Kidney (tissue), 22 donors: ENCODE measurements at places on chromosomes 3 and 15.

GRCh38 chr3:52061121-52061910, 4.9 kb upstream of the DUSP7 start:
- DNase-seq, result no peak
- no peaks in the 10 kb centered on the region for H3K36me3 ChIP-seq
- H3K27me3 ChIP-seq, result no peaks in the 10 kb centered on the region
- no peak overlapping the region for H3K4me3 ChIP-seq
- no peak overlapping the region for H3K27ac ChIP-seq

DNA sequence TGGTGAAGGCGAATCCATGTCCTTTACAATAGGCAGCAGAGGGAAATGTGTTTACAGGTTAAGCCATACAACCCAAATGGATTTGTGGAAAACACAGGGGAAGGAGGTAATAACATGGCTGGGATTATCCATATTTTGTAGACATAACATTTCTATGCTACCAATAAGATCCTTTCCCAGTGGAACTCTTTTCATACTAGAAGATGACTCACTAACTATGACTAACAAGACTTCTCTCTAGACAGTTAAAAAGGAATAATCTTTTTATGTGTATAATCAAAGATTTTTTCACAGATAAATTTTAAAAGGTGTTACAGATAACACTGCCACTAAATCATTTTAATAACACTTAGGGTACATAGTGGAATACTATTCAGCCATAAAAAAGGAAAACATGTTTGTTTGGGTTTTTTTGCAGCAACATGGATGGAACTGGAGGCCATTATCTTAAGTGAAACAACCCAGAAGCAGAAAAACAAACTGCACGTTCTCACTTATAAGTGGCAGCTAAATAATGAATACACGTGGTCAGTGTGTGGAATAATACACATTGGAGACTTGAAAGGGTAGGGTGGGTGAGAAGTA, 39.6 kb downstream of the VPS13C start:
- DNase-seq, result no peak
- H3K36me3 ChIP-seq, result peaks cover 3% of the 10 kb centered on the region
- no peaks in the 10 kb centered on the region for H3K27me3 ChIP-seq
- H3K4me1 ChIP-seq, result no peaks in the 10 kb centered on the region
- H3K4me3 ChIP-seq, result no peak overlapping the region

DNA sequence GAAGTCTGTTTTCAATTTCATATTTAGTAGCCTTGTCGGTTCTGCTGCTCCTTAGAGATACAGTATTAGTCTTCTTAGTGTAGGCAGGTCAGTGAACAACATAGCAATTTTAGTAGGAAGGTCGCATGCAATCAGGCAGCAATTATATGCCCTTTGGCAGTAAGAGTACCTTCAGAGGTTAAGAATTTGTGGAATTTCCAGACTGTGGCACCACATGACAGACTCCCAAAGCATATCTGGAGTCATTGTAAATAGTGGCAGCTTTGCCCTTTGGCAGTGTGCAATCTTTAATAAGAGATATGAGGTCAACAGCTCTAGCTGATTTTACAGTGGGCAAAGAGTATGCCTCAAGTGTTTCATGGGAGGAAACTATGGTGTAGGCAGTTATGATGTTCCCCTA, 1532.5 kb upstream of the CADM2 start:
- no peak for DNase-seq
- H3K27me3 ChIP-seq, result no peaks in the 10 kb centered on the region
- H3K4me3 ChIP-seq, result no peak overlapping the region
- H3K4me1 ChIP-seq, result no peaks in the 10 kb centered on the region
- no peaks in the 10 kb centered on the region for H3K36me3 ChIP-seq
- no peak overlapping the region for H3K27ac ChIP-seq

GRCh38 chr3:3589715-3590130, 209.5 kb upstream of the LRRN1 start:
- no peak overlapping the region for H3K4me3 ChIP-seq
- no peaks in the 10 kb centered on the region for H3K27me3 ChIP-seq
- H3K4me1 ChIP-seq, result no peaks in the 10 kb centered on the region
- no peak overlapping the region for H3K27ac ChIP-seq

- H3K27me3 ChIP-seq, result no peaks in the 10 kb centered on the region
- H3K4me3 ChIP-seq, result no peak overlapping the region
- no peak for DNase-seq
- H3K36me3 ChIP-seq, result no peaks in the 10 kb centered on the region
- no peaks in the 10 kb centered on the region for H3K4me1 ChIP-seq
Observed at GRCh38 chr15:39054128-39054732, 489.6 kb upstream of the RASGRP1 start.

GRCh38 chr3:156330415-156330814, 210.0 kb downstream of the KCNAB1 start:
- H3K4me1 ChIP-seq, result no peaks in the 10 kb centered on the region
- H3K27ac ChIP-seq, result no peak overlapping the region
- no peaks in the 10 kb centered on the region for H3K36me3 ChIP-seq

GRCh38 chr3:56720849-56721248, 37.8 kb upstream of the TASOR start:
- no peak overlapping the region for H3K4me3 ChIP-seq
- H3K4me1 ChIP-seq, result no peaks in the 10 kb centered on the region
- no peak for DNase-seq
- H3K27ac ChIP-seq, result no peak overlapping the region

GRCh38 chr3:126356373-126357264, 589 bp downstream of the KLF15 start:
- peaks cover 17% of the 10 kb centered on the region for H3K4me1 ChIP-seq

- no peak for DNase-seq
Observed at GRCh38 chr3:16350597-16351318, 85.7 kb downstream of the OXNAD1 start.

- H3K4me1 ChIP-seq, result peaks cover 11% of the 10 kb centered on the region
- no peaks in the 10 kb centered on the region for H3K27me3 ChIP-seq
- no peak overlapping the region for H3K4me3 ChIP-seq
- DNase-seq, result no peak
- H3K36me3 ChIP-seq, result peaks cover 18% of the 10 kb centered on the region
- H3K27ac ChIP-seq, result no peak overlapping the region
Observed at GRCh38 chr15:30928076-30928475, 24.4 kb downstream of the FAN1 start.

GRCh38 chr3:17831366-17831765, 88.9 kb upstream of the TBC1D5 start:
- no peak for DNase-seq
- H3K4me3 ChIP-seq, result no peak overlapping the region
- H3K27me3 ChIP-seq, result no peaks in the 10 kb centered on the region
- H3K36me3 ChIP-seq, result no peaks in the 10 kb centered on the region
- H3K4me1 ChIP-seq, result no peaks in the 10 kb centered on the region
- no peak overlapping the region for H3K27ac ChIP-seq

- DNase-seq, result no peak
- no peaks in the 10 kb centered on the region for H3K27me3 ChIP-seq
- no peak overlapping the region for H3K4me3 ChIP-seq
- H3K36me3 ChIP-seq, result no peaks in the 10 kb centered on the region
Observed at GRCh38 chr3:193520738-193521137, 34.0 kb downstream of the ATP13A4 start.

DNA sequence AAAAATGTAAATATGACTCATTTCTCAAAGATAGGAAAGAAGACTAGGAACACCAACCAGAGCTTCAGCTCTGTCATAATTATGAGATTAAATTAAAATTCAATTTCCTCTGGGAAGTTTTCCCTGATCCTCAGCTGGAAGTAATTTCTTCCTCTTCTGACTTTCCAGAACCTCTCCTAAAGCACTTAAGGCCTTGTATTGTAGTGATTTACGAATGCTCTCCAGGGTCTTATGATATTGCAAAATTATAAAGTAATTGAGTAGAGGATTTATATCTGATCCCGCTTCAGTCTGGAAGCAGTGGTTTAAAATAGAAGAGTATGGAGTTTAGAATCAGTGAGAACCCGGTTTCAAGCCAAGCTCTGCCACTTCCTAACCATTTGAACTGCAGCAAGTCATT, 279.8 kb downstream of the ZPLD1 start:
- H3K36me3 ChIP-seq, result no peaks in the 10 kb centered on the region
- no peak for DNase-seq
- H3K27ac ChIP-seq, result no peak overlapping the region
- no peaks in the 10 kb centered on the region for H3K27me3 ChIP-seq

DNA sequence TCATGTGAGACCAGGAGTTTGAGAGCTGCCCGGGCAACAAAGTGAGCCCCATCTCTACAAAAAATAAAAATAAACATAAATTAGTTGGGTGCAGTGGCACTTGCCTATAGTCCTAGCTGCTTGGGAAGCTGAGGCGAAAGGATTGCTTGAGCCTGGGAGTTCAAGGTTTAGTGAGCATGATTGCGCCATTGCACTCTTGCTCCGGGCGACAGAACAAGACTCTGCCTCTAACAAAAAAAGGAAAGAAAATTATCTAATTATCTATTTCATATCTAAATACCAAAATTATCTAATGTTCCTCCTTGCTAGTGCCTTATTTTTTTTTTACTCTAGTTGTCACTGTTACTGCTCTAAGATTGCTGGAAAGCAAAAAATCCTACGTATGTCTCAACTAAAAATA, 16.7 kb upstream of the PAK6 start:
- H3K36me3 ChIP-seq, result no peaks in the 10 kb centered on the region
- H3K4me3 ChIP-seq, result no peak overlapping the region
- DNase-seq, result no peak
- no peak overlapping the region for H3K27ac ChIP-seq
- no peaks in the 10 kb centered on the region for H3K27me3 ChIP-seq

DNA sequence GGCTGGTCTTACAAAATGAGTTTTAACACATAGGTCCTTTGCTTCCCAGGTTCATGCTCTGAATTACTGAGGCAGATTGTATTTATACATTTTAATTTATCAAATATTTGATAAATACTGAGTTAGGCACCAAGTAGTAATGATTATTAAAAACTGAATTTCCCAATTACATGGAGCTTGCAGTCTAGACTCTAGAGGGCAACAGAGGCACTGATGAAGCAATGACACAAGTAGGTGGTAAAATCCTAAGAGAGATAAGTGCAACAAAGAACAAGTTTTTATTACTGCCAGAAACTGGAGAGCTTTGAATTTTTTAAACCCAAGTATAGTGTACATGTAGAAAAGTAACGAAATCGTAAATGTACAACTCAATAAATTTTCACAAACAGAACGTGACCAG, 406.2 kb upstream of the RARB start:
- H3K4me3 ChIP-seq, result no peak overlapping the region
- no peak for DNase-seq
- H3K36me3 ChIP-seq, result no peaks in the 10 kb centered on the region
- H3K27ac ChIP-seq, result no peak overlapping the region
